Stimulated activated CD4-positive, alpha-beta T cell treated with anti-CD3 and anti-CD28 coated beads, Interleukin-15, amount 100 ng/mL, for 24 hours (primary cell): ENCODE measurements at places on chromosomes 13 and 19.

DNA sequence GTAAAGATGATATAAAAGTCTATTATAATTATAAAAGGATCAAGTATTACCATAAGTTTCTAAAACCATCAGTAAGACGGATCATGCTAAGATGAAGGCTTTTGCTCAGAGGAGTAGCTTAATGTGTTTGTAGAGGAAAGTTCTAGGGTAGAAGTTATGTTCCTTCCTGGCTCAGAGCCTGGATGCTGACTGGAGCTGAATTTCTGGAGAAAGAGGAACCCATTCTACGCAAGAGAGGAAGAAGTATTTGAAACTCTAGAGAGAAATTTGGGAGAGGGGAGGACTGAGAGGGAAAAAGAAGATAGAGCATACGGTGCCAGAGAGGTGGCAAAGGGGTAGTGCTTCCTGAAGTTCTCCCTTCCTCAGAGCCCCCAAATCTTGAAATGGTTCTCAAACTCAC lies 51.4 kb upstream of the SGCG start:
- DNase-seq, result no peak

- no peak for DNase-seq
These were observed 419.6 kb downstream of the GPC6 start for GRCh38 chr13:93646245-93646644.

DNA sequence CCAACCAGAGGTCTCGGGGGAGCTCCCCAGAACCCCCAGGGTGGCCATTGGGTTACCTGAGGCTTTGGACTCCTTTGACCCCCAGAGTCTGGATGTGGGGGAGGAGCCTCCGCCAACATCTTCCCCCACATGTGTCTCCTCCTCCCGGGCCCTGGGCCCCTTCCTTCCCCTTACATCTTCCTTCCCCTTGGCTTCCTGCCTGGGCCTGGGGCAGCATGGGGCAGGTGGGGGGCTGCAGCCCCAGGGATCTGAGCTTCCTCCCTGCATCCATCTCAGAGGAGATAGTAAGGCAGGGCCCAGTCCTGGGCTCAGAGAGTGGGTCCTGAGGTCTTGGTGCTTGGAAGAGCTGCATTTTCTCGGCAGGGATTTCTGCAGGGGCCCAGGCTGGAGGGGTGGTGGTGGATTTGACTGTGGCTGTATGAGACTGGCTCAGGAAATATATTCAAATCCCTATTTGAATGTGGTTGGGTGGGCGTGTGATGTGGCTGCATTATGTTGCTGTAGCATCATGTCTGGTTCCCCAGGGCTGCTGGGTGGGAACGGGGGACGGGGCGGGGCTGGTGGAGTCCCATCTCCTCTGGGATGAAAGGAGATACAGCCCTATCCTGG lies 919 bp downstream of the VAV1 start:
- DNase-seq, result peak; percentile 79

DNA sequence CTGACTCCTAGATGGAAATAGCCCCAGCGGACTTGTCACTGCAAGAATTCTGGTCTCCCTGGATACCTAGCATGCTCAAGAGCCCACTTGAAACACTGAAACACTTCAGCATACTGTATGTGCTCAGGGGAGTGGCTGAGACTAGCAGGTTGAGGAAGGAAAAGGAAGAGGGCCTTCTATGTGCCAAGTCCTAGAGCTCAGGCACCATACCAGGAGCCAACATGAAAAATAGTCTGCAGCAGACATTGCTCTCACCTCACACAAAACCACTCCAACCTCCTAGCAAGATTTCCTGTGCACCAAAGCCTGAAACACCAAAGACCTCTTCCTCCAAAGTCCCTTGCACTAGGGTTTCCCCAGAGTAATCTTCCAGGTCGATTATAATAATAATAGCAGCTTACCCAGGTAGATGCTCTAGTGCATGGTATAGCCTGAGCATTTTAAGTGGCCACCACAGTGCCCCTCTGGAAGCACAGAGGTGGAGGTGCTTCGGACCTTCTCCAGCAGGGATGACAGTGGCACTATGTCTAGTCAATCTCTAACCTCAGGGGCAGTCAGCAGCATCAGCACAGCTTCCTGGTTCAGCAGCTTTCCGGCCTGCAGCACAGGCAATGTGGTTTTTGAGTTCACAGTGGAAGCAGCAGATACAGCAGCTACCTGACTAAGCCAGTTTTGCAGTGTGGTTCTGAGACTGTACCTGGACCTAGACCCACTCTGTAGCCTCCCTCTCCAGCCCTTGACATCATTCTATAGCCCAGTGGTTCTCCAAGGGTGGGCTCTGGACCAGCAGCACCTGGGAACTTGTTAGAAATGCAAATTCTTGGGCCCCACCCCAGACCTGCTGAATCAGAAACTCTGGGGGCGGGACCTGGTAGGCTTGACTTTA lies 45.6 kb upstream of the UBE2L5 start:
- peak; percentile 72 for DNase-seq

DNA sequence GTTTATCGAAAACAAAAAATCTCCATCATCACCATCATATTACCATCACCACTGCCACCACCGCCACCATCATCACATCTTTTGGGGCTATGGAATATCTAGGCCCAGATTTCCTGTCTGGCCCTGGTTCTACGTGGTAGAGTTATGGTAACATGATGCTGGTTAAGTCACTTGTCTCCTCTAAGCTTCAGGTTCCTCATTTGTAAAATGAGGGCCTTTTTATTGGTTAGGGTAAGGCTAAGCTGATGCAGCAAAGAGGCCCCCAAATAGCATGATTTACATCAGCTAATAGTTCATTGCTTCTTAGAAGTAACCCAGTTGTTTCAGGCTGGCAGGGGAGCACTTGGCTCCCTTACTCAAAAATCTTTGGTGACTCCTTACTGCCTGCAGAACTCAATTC lies 37.9 kb downstream of the PCDH8 start:
- DNase-seq, result no peak

- peak; percentile 53 for DNase-seq
These were observed 10.5 kb upstream of the NTN5 start for GRCh38 chr19:48683349-48683748.
